Spinal cord (tissue), 10 donors: ENCODE measurements at places on chromosomes 1 and 21. TPM values are rescaled to one million over a fixed set of nuclear protein-coding genes. Genes with fewer than 3 reads are reported as not detected.

Gene ZNF683
- total RNA-seq = not detected

DNA sequence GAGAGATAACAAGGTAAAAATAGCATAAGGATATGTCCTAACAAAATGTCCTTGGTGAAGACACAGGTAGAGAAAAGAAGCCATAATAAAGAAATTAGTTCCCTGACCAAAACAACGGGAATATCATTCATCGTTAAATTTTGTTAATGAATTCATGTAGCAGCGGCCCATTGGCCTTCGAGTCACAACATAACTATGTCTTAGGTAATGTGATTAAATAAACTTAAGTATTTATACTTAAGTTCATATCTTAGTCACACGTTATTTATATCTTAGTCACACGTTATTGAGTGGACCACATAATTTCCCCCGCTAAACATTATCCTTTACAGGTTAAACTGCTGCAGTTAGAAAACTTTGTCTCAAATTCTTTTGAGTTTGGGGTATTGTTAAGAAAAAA is 1.2 kb downstream of the NEXN start:
- H3K4me3 ChIP-seq = peak overlapping the region; percentile 72
- H3K27ac ChIP-seq = no peak overlapping the region
- H3K36me3 ChIP-seq = no peaks in the 10 kb centered on the region
- H3K4me1 ChIP-seq = peaks cover 9% of the 10 kb centered on the region
- H3K27me3 ChIP-seq = no peaks in the 10 kb centered on the region

DNA sequence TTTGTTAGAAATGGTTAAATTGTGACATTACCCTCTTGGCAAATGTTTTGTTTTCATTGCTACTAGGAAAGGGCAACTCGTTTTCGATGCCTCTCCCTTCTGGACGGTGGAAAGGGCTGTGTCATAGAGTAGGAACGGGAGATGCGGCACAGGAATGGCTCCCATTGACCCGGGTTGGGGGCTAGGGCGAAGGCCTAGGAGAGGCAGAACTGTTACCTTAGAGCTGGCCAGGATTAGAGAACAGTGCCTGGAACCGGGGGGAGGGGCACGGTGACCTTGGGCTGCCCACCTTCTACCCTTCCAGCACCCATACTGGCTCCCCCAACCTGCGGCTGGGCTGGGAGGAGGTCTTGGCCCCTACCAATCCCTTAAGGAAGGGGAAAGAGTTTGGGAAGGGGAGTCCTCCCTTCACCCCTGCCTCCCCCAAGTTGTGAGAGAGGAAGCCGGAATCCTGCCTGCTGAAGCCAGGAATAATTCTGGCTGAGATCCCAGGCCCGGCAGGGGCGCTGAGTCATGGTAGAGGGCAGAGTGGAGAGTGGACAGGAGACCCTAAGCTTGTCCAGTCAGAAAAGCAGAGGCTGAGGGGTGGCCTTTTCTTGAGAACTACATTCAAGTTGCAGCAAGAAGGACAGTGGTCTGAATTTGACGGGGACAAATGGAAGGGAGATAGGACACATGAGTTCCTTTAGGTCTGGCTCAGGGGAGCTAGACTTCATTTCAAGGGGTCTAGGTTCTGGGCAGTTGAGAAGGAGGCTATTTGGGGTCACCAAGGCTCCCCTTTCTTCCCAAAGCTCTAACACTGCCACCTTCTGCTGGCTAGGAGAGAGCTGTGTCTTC is 8.2 kb downstream of the LMNA start:
- no peaks in the 10 kb centered on the region for H3K27me3 ChIP-seq
- DNase-seq = no peak
- peaks cover 83% of the 10 kb centered on the region for H3K4me1 ChIP-seq
- H3K36me3 ChIP-seq = peaks cover 34% of the 10 kb centered on the region

- H3K4me1 ChIP-seq = peaks cover 15% of the 10 kb centered on the region
- no peak overlapping the region for H3K27ac ChIP-seq
- H3K27me3 ChIP-seq = no peaks in the 10 kb centered on the region
- H3K36me3 ChIP-seq = no peaks in the 10 kb centered on the region
- no peak overlapping the region for H3K4me3 ChIP-seq
- no peak for DNase-seq
These were observed 191.8 kb downstream of the TOMM20 start for GRCh38 chr1:234936612-234937389.

Gene OR6F1
- not detected for total RNA-seq

DNA sequence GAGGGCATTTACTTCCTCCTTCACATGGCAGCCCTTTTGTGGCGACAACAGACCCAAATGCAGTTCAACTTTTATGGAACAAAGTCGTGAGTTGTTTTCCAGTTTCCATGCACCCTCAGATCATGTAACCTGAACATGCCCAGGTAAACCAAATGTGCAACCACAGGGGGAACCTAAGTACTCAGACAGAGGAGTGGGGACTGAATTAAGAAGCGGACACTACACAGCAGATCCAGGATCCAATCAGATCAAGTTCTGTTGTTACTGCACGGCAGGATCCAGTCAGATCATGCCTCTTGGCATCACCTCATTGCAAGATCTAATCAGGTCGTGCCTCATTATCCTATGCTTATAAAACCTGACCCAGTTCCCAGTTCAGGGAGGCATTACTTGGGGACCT is 115.7 kb downstream of the MATN1 start:
- no peaks in the 10 kb centered on the region for H3K36me3 ChIP-seq
- H3K27ac ChIP-seq = no peak overlapping the region
- H3K27me3 ChIP-seq = no peaks in the 10 kb centered on the region
- no peak for DNase-seq
- H3K4me1 ChIP-seq = peaks cover 20% of the 10 kb centered on the region
- no peak overlapping the region for H3K4me3 ChIP-seq

Gene CA14
- 11.1 TPM for total RNA-seq

DNA sequence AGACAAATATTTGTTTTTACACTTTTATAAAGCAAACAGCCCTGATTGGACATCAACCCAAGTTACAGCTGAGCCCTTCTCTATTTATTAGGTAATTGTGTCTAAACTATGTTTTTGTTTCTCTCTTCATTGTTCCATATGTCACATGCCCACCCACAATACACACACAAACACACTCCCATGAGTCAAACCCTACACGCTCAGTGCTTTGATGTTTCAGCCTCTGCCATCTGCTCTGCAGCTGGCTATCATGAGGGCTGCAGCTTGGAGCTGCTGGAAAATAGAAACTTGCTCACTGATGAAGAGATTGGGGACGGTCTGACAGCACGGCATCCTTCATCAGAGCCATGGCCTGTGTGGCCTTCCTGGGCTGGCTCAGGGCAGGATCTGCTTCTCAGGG is 41.7 kb downstream of the PSMG1 start:
- H3K36me3 ChIP-seq = no peaks in the 10 kb centered on the region
- H3K4me3 ChIP-seq = no peak overlapping the region
- H3K4me1 ChIP-seq = peaks cover 9% of the 10 kb centered on the region
- no peak for DNase-seq
- no peak overlapping the region for H3K27ac ChIP-seq

- peak overlapping the region; percentile 6 for H3K27ac ChIP-seq
- H3K27me3 ChIP-seq = no peaks in the 10 kb centered on the region
- peaks cover 3% of the 10 kb centered on the region for H3K36me3 ChIP-seq
- H3K4me1 ChIP-seq = peaks cover 3% of the 10 kb centered on the region
- no peak for DNase-seq
These were observed 13.3 kb downstream of the F3 start for GRCh38 chr1:94528299-94528698.

GRCh38 chr1:225890346-225891228 is 1.6 kb upstream of the LEFTY1 start:
- no peak for DNase-seq
- peaks cover 5% of the 10 kb centered on the region for H3K27me3 ChIP-seq
- no peaks in the 10 kb centered on the region for H3K36me3 ChIP-seq
- no peak overlapping the region for H3K4me3 ChIP-seq
- no peak overlapping the region for H3K27ac ChIP-seq
- no peaks in the 10 kb centered on the region for H3K4me1 ChIP-seq

- H3K4me3 ChIP-seq = no peak overlapping the region
- peaks cover 41% of the 10 kb centered on the region for H3K4me1 ChIP-seq
- peaks cover 2% of the 10 kb centered on the region for H3K27me3 ChIP-seq
- no peaks in the 10 kb centered on the region for H3K36me3 ChIP-seq
- H3K27ac ChIP-seq = no peak overlapping the region
These were observed 16.1 kb upstream of the ACTL8 start for GRCh38 chr1:17739050-17739449.

DNA sequence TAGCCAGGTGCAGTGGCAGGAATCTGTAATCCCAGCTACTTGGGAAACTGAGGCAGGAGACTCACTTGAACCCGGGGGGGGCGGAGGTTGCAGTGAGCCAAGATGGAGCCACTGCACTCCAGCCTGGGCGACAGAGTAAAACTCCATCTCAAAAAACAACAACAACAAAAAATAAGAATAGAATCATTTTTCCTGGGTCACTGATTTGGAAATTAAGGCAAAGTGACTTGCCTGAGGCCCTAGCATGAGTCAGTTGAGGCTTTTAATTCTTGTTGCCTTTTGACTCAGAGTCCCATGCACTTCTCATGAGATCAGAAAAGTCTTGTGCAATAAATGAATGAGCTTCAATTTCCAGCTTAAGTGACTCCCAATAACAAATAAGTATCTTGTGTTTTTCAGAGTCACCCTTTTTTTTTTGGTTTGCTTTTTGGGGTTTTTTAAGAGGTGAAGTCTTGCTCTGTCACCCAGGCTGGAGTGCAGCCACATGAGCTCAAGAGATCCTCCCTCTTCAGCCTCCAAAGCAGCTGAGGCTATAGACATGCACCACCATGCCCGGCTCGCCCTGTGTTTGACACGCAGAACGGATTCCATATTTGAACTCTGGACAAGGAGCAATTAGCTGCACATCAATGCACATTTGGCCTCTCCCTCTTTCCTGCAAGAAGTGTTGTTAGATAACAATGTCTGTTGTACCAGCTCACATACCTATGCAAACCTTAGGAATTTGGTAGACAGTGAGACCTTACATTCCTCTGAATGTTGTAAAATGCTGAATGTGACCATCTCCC is 3.4 kb upstream of the PLEKHM2 start:
- no peaks in the 10 kb centered on the region for H3K27me3 ChIP-seq
- no peak for DNase-seq
- H3K4me1 ChIP-seq = peaks cover 15% of the 10 kb centered on the region
- H3K4me3 ChIP-seq = no peak overlapping the region
- H3K36me3 ChIP-seq = no peaks in the 10 kb centered on the region

GRCh38 chr21:31363720-31364119 is 19.7 kb upstream of the TIAM1 start:
- H3K36me3 ChIP-seq = no peaks in the 10 kb centered on the region
- H3K4me1 ChIP-seq = no peaks in the 10 kb centered on the region
- H3K27ac ChIP-seq = no peak overlapping the region
- DNase-seq = no peak
- H3K4me3 ChIP-seq = no peak overlapping the region

GRCh38 chr1:156198831-156199349 is 5.0 kb downstream of the SLC25A44 start:
- DNase-seq = no peak
- H3K4me3 ChIP-seq = no peak overlapping the region
- peaks cover 43% of the 10 kb centered on the region for H3K36me3 ChIP-seq

GRCh38 chr1:211932231-211932932 is 101.8 kb upstream of the LPGAT1 start:
- H3K27me3 ChIP-seq = no peaks in the 10 kb centered on the region
- H3K27ac ChIP-seq = no peak overlapping the region
- no peak for DNase-seq
- no peaks in the 10 kb centered on the region for H3K4me1 ChIP-seq
- no peaks in the 10 kb centered on the region for H3K36me3 ChIP-seq
- H3K4me3 ChIP-seq = no peak overlapping the region

Gene TEX38
- not detected for total RNA-seq

Gene B3GALT2
- total RNA-seq = 42.8 TPM

Gene ARMH1
- total RNA-seq = 11.1 TPM

GRCh38 chr1:234507626-234508387 is 28.8 kb upstream of the TARBP1 start:
- H3K27ac ChIP-seq = no peak overlapping the region
- H3K4me3 ChIP-seq = no peak overlapping the region
- DNase-seq = no peak
- no peaks in the 10 kb centered on the region for H3K27me3 ChIP-seq

Gene SEC16B
- total RNA-seq = 3.7 TPM

DNA sequence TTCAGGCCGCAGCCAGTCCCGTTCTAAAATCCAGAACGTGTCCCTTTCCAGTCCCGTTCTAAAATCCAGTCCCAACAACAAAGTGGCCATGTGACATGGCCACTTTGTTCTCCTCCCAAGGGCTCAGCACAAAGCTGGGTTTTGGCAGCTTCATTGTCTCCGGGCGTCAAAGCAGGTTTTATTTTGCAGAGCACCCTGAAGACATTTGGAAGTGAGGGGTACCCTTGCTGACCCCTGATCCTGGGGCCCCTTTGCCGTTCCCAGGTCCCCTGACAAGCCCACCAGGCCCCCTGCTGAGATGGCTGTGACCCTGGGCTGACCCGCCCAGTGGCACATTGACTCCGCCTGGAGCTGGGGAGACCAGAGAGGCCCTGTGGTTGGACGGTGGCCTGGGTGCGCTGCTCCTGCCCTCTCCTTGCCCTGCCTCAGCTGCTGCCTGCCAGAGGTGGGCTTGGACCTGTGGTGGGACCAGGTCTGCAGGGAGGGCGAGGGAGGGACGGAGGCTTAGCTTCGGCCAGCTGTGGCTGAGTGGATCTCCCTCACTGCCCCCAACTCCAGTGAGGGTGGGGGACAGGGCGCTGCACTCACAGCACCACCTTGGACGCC is 4.3 kb downstream of the PFKL start:
- no peaks in the 10 kb centered on the region for H3K27me3 ChIP-seq
- H3K4me1 ChIP-seq = peaks cover 75% of the 10 kb centered on the region
- H3K36me3 ChIP-seq = peaks cover 60% of the 10 kb centered on the region
- DNase-seq = no peak
- H3K4me3 ChIP-seq = no peak overlapping the region
- H3K27ac ChIP-seq = peak overlapping the region; percentile 45

Gene ANXA9
- total RNA-seq = 2.6 TPM

DNA sequence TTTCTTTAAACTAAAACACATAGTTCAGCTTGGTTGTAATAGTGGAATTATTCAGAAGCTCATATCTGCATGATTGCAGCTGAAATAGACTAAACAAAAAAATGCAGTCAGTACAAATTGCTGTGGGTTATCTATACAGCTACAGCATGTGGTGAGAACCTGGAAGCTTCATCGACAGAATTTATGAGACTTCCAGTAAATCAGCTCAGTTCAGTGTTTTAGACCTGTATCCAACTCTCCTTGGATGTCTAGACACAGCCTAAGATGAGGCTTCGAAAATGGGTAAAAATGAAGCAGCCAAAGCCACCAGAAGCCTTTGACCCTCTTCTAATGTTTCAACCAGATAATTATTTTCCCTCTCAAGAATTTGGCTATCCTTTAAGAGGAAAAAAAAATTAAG is 127.1 kb upstream of the C1orf105 start:
- no peaks in the 10 kb centered on the region for H3K27me3 ChIP-seq
- H3K4me1 ChIP-seq = no peaks in the 10 kb centered on the region
- H3K27ac ChIP-seq = no peak overlapping the region
- H3K36me3 ChIP-seq = no peaks in the 10 kb centered on the region

DNA sequence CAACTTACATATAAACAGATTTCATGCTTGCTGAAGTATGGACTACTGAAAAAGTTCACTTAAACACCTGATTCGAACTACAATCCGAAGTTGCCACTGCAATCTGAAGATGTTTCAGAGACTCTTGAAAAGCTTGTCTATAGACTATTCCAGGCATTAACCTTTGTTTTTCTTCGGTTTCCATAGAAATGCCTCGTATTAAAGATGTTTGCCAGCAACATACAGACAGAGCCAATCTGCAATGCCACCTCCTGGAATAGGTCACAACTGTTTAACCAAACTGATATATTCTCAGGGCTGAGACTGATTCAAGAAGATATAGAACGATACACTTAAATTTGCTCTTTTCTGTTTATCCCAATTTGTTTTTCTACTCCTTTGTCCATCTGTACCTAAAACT is 28.9 kb upstream of the DMRTB1 start:
- H3K36me3 ChIP-seq = no peaks in the 10 kb centered on the region
- no peaks in the 10 kb centered on the region for H3K4me1 ChIP-seq
- H3K27ac ChIP-seq = no peak overlapping the region
- DNase-seq = no peak
- H3K27me3 ChIP-seq = no peaks in the 10 kb centered on the region
- no peak overlapping the region for H3K4me3 ChIP-seq
